ENCODE measurements at places on chromosomes 6 and 20. TPM values are rescaled to one million over a fixed set of nuclear protein-coding genes. Genes with fewer than 3 reads are reported as not detected.

GRCh38 chr6:11785774-11786579 is 7.4 kb upstream of the ADTRP start:
- peak; percentile 93 for DNase-seq

GRCh38 chr6:143556529-143556928 is 45.0 kb upstream of the FUCA2 start:
- no peak for DNase-seq

GGT7 gene
- polyA plus RNA-seq, result 4.2 TPM

GRCh38 chr6:221531-222349 is 70.5 kb upstream of the DUSP22 start:
- DNase-seq, result peak; percentile 74

DNA sequence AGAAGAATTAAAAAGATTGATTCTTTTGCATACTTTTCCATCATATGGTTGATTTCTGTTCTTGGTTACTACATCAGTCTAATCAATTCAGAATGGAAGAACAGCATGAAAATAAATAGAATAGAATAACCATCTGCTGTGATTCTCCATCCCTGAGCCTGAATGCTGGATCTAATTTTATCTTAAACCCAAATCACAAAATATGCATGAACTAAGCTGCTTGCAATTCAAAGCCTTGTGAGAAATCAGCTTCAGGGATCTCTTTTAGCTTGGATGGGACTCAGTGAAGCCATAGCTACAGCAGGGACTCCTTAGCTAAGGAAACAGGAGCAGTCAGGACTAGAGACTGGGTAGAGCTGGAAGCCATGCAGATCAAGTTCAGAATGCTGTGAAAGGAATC is 74.1 kb downstream of the TPBG start:
- DNase-seq, result no peak

LY6G6C gene
- polyA plus RNA-seq, result not detected

DNA sequence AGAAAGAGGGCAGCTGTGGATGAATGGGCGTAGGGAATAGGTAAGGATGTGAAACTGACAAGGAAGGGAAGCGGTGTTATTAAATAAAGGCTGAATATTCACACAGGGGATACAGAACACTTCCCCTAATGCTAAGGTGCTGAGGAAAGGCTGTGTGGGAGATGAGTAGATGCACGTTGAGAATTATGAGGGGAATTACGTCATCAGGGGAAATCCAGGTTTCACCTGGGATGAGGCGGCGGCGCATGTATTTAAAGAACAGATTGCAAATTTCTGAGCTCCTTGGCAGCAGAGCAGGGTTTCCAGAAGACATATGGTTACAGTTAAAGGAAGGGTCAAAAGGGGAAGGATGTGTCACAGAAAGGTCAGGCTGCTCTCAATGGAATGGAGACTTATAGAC is 28.7 kb upstream of the EDN1 start:
- peak; percentile 26 for DNase-seq

- DNase-seq, result no peak
Observed at GRCh38 chr6:44309092-44309491, 4.1 kb downstream of the AARS2 start.

CYB5R4 gene
- 62.5 TPM for polyA plus RNA-seq

DNA sequence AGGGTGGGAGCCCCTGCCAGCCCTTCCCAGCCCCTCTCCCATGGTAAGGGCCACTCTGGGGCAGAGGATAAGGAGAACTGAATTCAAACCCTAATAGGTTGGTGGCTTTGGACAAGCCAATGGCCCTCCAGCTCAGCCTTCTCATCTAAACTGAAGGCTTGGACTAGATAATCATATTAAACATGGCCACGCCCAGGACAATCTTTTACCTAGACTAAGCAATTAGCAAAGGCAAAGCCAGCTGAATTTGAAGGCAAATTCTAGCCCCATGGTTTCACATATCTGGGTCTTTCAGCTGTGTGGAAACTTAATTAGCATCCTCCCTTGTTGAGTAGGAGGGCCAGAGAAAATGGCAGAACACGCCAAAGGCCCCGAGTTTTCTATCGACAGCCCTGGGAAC is 10.7 kb downstream of the SLC22A23 start:
- DNase-seq, result no peak

ETV7 gene
- 1.1 TPM for polyA plus RNA-seq

DNA sequence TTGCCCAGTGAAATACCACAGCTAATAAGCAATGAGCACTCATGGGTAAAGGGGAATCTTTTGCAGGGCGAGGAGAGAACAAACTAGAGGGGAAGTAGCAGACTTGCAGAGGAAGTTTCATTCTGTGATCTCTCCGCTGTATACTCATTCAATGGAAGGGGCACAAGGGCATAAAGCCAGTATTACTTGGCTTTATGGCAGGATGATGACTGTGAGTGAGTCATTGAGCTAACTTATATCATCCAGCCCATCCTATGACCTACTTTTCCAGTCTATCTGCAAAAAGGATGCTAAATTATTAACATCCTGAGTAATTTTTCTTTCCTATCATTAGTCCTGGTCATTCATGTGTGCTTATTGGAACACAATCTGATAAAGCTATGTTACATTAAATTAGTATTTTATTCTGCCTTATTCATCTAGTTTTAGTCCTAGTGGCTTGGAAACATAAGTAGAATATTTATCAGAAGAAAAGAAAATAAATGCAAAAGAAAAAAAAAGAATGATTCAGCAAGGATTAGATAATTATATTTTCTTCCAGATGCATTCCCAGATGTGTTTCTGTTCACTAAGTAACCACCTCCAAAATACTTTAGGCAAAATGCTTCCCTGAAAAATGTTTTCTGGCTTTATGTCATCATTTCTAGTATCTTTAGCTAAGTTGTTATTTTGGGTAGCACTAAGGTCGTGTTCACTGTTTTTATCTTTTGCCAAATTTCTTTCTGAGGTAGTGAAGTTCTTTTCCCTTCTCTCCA is 471.7 kb downstream of the CDKAL1 start:
- peak; percentile 40 for DNase-seq

DNA sequence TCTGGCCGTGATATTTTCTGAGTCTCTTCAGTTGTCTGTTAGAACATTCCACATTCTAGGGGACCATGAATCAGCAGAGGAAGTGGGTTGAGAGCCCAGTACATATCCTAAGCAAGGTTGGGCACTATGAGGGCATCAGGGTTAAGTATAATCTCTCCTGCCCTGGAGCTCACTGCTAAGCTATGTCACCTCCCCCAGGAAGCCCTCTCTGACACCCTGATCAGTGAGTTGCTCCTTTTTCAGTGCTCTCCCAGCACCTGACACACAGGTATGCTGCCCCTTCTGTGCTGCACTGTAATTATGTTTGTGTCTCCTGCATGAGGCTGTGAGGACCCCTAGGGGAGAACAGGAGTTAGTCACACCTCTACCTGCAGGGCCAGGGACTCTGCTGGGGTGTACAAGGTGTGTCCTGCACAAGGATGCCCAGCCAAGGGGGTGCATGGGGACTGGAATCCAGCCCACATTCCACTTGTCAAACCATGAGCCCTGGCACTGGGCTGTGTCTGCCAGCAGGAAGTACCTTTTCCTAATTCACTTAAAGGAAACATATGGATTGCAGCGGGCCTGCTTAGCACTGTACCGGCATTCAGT is 3.9 kb downstream of the RAB44 start:
- DNase-seq, result no peak

- no peak for DNase-seq
Observed at GRCh38 chr6:125844989-125845388, 54.2 kb downstream of the NCOA7 start.

GRCh38 chr6:118134206-118134605 is 227.1 kb downstream of the SLC35F1 start:
- no peak for DNase-seq

DNA sequence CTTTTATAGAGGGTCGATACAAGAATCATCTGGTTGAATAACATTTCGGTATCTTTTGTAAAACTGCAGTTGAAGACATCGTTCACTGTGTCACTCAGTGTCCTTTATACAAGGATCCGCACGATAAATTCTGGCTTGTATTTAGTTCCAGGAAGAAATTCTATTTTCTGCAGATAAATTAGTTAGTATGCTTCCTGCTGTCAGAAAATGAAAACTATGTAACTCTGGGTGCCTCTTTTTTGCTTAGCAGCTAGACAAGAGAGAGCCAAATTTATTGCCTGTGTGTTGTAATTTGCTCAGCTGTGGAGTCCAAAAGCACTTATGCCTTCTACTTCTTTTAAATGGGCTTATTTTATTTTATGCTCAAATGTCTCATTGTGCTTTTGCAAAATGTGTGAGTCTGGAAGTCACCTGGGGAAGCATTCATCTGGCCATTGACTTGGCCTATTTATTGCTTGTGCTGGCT is 56.5 kb upstream of the KCNK16 start:
- DNase-seq, result no peak

PDE7B gene
- polyA plus RNA-seq, result not detected

GRCh38 chr20:52035977-52036376 is 155.6 kb downstream of the ZFP64 start:
- DNase-seq, result no peak

DNA sequence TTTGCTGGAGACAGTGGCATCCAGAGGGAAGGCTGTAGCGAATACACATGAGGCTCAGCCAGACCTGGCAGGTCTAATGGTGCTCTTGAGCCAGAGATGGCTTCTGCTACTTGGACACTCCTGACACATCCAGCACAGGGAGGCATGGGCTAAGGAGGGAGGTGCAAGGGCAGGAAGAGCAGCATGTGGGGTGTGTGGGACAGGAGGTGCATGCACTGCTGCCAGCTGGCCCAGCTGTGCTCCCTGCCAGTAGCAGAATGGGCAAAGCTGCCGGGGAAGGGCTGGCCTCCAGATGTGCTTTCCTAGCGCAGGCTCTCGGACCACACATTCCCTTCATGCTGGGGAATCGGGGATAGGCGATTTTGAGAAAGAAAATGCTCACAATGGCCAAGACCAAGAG is 309.2 kb downstream of the CDC5L start:
- DNase-seq, result no peak

CALHM5 gene
- not detected for polyA plus RNA-seq

DNA sequence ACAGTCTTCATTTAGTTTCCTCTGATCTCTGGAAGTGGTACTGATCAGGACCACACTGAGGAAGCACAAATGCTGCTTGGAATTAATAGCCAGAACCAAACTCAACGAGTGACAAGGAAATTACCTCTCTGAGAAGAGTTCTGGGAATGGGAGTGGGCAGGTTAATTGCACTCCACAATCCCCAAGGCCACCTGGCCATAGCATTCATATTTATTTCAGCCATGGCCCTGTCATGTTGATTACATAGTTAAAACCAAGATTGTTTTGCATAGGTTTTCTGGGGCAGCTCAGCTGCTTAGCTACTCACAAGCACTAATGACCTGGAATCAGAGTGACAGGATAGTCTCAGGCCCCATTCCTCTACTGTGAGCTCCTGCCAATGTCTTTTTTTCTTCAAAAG is 230.2 kb upstream of the RIMS1 start:
- DNase-seq, result no peak

DNA sequence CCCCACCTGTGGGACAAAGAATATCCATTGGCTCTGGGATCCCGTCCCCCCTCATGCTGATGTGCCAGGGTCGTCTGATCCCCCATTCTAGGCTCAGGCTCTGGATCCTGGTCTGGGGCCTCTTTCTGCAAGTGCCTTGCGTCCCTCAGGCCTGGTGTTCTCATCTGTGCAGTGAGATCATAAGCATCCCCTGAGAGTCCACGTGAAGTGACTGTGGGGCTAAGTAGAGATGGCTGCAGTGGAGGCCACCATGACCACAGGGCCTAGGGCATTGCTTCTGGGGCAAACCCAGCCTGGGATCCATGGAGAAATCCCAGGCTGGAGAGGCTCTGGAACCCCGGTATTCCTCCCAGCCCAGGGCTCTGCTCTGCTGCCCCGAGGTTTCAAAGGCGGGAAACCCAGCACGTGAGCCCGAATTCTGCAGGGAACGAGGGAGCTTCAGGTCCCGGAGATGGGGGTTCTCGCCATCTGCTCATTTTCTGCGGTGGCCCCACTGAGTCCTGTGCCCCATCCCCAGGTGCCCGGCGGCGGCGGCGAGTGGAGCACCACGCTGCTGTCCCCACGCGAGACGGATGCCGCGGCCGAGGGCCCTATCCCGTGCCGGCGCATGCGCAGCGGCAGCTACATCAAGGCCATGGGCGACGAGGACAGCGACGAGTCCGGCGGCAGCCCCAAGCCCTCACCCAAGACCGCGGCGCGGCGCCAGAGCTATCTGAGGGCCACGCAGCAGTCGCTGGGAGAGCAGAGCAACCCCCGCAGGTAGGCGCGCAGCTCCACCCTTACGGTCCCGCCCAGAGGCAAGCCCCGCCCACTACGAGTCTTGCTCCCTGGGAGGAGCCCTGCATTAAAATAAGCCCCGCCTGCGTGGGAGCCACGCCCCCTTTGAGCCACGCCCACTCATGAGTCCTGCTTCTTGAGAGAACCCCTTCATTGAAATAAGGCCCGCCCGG is 105.5 kb upstream of the MYL9 start:
- no peak for DNase-seq

F13A1 gene
- 0.64 TPM for polyA plus RNA-seq

- no peak for DNase-seq
Observed at GRCh38 chr20:40279390-40279789, 409.6 kb downstream of the MAFB start.

BTNL2 gene
- not detected for polyA plus RNA-seq

GRCh38 chr6:43219119-43219518 is 10.2 kb downstream of the DNPH1 start:
- DNase-seq, result no peak

- DNase-seq, result no peak
Observed at GRCh38 chr6:131910219-131910589, 41.0 kb downstream of the CCN2 start.

TSBP1 gene
- polyA plus RNA-seq, result not detected

GRCh38 chr20:48189181-48189580 is 403.9 kb upstream of the SULF2 start:
- DNase-seq, result peak; percentile 2

DNA sequence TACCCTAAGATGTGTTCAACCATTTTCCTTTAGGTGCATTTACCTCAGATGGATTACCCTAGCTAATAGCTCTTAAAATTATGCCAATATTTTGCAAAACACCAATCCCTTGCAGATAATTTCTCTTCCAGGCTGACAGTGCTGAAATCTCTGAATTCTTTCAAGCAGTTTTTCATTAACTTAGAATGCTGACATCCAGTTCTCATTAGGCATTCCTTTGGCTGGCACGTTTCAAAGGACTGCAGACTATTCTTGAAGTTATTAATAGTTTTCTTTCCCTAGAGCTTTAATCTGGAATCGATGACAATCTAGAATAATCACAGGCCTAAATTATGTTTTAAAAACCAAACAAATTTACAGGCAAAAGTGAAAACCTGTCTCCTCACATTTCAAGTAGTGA is 68.3 kb downstream of the SMLR1 start:
- DNase-seq, result no peak

Measured in GM12878 (cell line).